Left lung (tissue), 14 donors: ENCODE measurements at places on chromosomes 16 and 17. TPM values are rescaled to one million over a fixed set of nuclear protein-coding genes. Genes with fewer than 3 reads are reported as not detected.
A peak's percentile ranks its signal among the peaks of the same experiment; 100 is the strongest.

The NTN1 gene
- total RNA-seq, result 4.9 TPM

The SLC6A2 gene
- not detected for total RNA-seq

GRCh38 chr17:82214012-82214628, 1.5 kb upstream of the CCDC57 start:
- no peak for DNase-seq

DNA sequence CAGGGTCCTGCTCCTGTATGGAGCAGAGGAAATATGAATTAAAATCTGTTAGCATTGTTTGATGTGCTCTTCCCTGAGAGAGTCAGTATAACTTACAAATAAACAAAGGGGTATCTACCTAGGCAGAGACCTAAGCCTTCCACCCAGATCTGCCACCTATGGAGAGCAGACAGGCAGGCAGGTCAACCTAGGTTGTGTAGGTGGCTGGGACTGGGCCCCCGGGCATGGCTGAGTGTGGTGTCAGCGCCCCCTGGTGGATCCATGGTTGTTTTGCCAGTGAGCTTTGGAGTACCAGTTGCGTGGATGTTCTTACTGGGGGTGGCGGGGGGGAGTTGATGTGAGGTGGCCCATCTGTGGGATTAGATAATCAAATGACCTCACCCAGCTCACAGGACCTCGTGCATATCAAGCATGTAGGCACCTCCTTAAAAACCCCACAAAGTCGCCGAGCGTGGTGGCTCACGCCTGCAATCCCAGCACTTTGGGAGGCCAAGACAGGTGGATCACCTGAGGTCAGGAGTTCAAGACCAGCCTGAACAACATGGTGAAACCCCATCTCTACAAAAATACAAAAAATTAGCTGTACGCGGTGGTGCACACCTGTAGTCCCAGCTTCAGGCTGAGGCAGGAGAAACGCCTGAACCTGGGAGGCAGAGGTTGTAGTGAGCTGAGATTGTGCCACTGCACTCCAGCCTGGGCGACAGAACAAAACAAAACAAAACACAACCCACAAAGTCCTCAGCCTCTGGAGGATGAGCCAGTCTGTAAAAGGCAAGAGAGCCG, 17.6 kb downstream of the DUS2 start:
- peak; percentile 96 for DNase-seq

DNA sequence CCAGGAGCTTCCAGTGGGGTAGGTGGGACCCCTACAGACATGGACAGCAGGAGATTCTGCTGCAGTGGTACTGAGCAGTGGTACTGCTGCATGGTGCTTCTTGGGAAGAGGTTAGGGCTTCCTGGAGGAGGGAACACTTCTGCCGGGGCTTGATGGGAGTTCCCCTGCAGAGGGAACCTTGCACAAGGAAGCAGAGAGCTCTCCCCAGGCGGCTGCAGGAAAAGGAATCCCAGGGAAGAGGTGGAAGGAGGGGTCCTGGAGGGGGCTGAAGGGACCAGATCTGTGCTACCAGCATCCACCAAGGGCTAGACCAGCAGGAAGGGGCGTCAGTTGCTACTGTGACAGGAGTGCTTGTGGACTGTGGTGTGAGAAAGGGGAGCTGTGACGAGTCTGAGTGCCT, 10.6 kb downstream of the RIPOR1 start:
- DNase-seq, result no peak

GRCh38 chr16:79970551-79971236, 370.2 kb upstream of the MAF start:
- peak; percentile 77 for DNase-seq

DNA sequence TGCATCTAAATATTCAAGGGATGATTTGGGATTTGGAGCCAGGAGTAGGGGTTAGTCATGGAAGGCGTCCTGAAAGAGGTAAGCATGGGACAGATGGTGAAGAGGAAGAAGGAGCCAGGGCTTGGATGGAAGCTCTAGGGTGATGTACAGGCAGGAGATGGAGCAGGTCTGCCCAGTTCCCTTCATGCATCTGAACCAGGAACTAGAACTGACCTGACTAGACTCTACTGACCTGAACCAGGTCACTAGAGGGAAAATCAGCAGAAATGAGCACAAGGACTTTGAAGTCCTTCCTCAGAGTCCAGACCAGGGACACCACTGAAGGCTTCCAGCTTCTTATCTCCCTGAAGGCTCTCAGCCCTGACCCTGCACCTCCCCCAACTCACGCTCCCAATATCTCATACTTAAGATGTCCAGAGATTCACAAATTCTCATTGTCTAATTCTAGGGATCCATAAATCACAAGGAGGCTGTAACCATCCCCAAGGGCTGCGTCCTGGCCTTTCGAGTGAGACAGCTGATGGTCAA, 8.3 kb downstream of the GSDMA start:
- DNase-seq, result no peak

- DNase-seq, result no peak
Observed at GRCh38 chr16:78376452-78376851, 277.0 kb downstream of the WWOX start.

- no peak for DNase-seq
Observed at GRCh38 chr17:1997289-1997926, 27.7 kb downstream of the RTN4RL1 start.

- no peak for DNase-seq
Observed at GRCh38 chr16:77898671-77899211, 110.4 kb downstream of the VAT1L start.
